Stimulated activated CD8-positive, alpha-beta memory T cell treated with anti-CD3 and anti-CD28 coated beads, Interleukin-7, amount 100 ng/mL, for 1 hour (primary cell): ENCODE measurements at places on chromosomes 3 and 15.

- no peak for DNase-seq
Measured at GRCh38 chr3:167876620-167877281, 141.2 kb downstream of the SERPINI1 start.

DNA sequence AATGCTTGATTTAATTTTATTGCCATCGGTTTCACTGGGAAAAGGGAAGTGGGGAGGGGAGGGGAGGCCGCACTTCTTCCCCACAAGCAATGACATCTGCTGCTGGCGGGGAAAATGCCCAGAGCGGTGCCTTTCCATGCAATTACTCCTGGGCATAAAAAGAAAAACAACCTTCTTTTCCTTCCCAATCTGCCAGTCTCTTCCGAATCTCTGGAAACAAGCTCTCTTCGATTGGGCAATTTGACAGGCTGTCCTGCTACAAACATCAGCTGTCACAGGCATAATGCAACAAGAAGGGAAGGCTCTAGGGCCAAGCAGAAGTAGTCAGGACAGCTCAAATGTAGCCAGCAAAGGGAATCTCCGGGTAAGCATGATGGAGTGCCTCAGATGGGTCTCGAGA lies 93.4 kb upstream of the STRIT1 start:
- DNase-seq: no peak

GRCh38 chr3:71092665-71093064 lies 490.9 kb downstream of the FOXP1 start:
- no peak for DNase-seq

- DNase-seq: no peak
Measured at GRCh38 chr3:196216681-196217211, 412 bp downstream of the SLC51A start.

- no peak for DNase-seq
Measured at GRCh38 chr15:97944724-97945123, 15.8 kb upstream of the ARRDC4 start.

DNA sequence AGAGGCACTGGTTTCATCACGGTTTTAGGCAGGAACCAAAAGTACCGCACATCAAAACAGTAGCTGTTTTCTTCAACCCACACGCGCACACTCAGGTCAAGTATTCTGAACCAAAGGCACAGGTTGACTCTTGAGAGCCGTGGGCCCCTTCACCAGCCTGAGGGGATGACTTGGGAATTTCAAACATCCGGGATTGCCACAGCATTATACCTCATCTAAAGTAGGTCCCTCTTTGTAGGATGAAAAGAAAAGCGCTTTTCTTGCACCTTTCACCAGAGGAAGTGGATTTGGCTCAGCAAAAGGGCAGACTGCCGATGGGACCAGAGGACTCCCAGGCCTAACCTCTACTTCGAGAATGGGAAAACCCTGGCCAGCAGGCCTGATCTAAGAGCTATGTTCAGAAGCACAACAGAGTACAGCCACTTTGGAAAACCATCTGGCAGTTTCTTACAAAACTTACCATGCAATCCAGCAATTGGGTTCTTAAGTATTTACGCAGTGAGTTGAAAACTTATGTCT lies 88.2 kb upstream of the PROK2 start:
- no peak for DNase-seq

DNA sequence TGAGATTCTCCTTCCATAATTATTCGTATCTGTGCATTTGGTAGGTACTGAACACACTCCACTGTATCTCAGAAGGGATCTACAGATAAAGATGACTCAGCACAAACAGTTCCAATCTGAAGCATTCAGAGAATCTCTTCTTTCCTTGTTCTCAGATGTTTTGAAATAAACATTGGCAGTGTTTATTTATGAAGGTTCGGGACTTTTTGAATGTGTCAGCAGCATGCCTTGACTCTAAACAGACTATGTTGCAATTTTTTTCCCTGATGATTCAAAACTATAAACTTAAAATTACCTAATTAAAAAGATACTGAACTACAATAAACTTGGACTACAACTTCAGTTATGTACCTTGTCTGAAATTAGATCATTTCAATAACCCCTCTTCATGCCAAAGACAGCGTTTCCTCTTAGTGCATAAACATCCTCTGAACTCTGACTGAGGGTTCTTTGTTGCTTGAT lies 612.9 kb upstream of the TBL1XR1 start:
- DNase-seq: no peak

DNA sequence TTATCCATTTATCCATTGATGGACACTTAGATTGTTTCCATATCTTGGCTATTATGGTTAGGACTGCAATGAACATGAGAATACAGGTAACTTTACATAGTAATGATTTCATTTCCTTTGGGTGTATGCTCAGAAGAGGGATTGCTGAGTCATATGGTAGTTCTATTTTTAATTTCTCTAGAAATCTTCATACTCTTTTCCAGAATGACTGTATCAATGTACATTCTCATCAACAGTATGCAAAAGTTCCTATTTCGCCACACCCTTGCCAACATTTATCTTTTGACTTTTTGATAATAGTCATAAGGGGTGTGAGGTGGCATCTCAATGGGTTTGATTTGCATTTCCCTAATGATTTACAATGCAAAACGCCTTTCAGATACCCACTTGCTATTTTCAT lies 6.2 kb upstream of the NIPA1 start:
- DNase-seq: no peak

DNA sequence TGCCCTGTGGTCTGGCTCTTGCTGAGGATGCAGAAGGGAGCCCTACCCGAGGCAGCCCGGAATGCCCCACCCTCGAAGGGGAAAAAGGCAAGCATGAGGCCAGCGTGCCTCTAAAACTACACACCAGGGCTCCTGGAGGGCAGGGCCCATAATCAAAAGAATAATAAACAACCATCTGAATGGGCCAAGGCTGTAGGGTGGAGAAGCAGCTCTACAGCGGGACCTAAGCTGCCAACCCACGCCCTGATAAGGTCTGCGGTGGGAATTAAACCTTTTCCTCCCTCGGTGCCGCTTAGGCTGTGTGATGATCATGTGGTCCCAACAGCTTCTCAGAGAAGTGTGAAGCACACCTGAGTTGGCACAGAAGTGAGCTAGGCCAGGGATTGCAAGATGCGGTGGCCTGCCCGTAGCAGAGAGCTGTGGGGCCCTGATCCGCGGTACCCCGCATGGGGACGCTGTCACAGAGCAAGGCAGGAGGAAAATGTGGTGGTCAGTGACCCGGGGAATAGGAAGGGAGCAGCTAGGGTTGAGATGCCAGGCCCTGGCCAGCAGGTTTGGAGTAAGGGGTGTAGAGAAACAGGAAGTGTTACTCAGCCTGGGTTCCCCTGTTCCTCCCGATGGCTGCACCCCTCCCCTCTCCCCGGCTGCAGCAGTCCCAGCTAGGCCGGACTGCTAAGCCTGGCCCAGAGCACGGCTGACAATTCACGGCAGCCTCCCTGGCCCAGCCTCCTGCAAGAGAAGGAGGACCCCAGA lies 1.1 kb upstream of the C15orf62 start:
- DNase-seq: no peak

DNA sequence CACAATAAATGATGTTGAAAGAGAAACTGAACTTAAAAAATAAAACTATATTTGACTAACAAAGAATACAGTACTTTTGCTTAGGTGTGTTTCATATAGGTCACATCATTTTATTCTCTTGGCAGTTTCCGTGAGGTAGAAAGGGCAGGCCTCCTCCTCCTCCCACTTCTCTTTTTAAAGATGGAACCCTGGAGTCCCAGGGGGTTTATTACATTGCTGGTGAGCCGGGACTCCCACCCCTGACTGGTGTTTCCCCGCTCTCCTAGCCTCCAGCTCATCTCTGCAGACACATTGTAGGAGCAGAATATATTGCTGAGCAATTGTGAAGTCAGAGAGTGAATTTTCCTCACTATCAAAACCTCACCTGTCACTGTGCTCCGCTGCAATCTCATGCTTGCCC lies 30.0 kb downstream of the ZDHHC23 start:
- no peak for DNase-seq

- no peak for DNase-seq
Measured at GRCh38 chr3:111741181-111741580, 117.9 kb upstream of the PHLDB2 start.

GRCh38 chr3:173000553-173000952 lies 140.5 kb downstream of the SPATA16 start:
- no peak for DNase-seq

GRCh38 chr3:86982883-86983282 lies 8.1 kb downstream of the VGLL3 start:
- no peak for DNase-seq

GRCh38 chr3:16496408-16497222 lies 16.9 kb downstream of the RFTN1 start:
- DNase-seq: no peak

GRCh38 chr3:154718053-154718452 lies 288.1 kb upstream of the GPR149 start:
- no peak for DNase-seq

DNA sequence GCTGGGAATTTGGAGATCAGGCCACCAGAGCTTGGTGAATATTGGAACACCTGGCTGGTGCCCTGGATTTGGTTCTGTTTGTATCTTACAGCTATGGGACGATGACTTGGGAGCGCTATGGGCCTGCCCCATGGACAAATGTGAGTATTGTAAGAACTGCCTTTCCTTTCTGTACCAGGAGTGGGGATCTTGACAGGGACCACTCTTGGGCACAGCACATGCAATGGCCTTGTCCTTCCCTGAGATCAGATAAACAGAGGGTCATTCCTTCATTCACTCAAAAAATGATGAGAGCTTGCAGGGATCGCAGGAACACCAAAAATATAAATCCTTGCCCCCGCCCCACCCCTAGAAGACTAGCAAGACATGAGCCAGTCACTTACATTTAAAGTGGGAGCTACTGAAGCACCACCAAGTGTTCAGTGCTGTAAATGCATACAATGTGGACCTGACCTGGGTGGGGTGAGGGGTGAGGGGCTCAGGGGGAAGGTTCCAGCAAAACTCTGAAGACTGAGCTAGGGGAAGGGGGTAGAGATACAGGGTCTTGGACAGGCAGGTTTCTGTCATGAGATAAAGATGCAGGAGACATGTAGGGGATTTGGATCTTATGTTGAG lies 2.7 kb upstream of the CRELD1 start:
- DNase-seq: no peak
